Activated B cell treated with CpG ODN at 0.5 μM for 24 hours (primary cell): ENCODE measurements at places on chromosomes 3 and 15. TPM values are rescaled to one million over a fixed set of nuclear protein-coding genes. Genes with fewer than 3 reads are reported as not detected.

The GALNT15 gene
- not detected in 2 replicates for total RNA-seq

The EMC7 gene
- total RNA-seq = 29.8 and 31.9 TPM in 2 replicates

The ROPN1 gene
- not detected in 2 replicates for total RNA-seq

The RASGRP1 gene
- total RNA-seq = 37.7 and 39.2 TPM in 2 replicates

The CASR gene
- total RNA-seq = 0.02 TPM in 1 of 2 replicates, not detected in the other

The HRH1 gene
- not detected in 2 replicates for total RNA-seq

The CYFIP1 gene
- 11.4 and 16.4 TPM in 2 replicates for total RNA-seq

The ALDH1A3 gene
- total RNA-seq = not detected in 2 replicates

The EXOSC7 gene
- total RNA-seq = 42.5 and 44.0 TPM in 2 replicates
